ENCODE measurements at places on chromosomes 5 and 9.

GRCh38 chr9:133981958-133982681 is 10.0 kb downstream of the VAV2 start:
- no peak for DNase-seq

DNA sequence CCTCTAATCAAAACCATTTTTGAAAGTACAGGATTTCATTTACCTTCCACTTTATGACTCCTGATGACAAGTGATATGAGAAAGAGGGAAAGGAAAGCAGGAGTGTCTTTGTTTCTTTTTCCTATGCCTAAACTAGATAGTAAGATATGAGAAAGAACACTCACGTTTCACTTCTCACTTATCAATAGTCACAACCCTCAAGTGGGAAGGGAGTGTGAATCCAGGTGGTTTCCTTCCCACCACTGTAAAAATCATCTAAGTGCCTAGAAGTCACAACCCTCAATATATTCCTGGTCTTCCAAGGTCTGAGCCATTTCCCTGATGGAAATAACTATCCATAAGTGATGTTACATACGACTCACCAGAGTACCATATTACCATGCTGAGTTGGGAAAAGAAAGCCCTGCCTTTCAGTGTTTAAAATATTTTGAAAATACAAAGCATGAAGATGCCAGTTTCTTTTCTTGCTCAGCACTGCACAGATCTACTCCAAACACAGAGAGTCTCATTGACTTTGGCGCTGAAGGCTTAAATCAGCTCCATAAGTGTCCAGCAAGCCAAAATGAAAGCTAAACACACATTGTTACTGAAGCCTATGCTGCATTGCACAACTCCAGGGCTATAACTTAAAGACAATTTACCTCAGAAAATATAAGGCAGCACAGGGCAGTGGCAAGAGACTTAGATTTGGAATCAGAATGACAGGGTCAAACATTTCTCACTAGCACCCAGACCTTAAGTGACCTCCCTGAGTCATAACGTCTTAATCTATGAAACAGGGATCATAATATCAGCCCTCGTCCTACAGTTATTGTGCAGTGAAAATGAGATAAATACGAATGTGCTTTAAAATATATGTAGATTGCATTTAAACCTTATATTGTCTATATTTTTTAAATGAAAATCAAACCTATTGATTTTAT is 301.2 kb downstream of the KIAA0825 start:
- no peak for DNase-seq

- DNase-seq: peak; percentile 72
These were observed at the start of gene MZB1 for GRCh38 chr5:139389701-139390638. MZB1 (minus strand) TSS chr5:139389913; CDS start chr5:139389856, 57 bp downstream.

- no peak for DNase-seq
These were observed 11.1 kb downstream of the GRIN1 start for GRCh38 chr9:137149942-137150616.

GRCh38 chr5:180380856-180381255 is 27.7 kb upstream of the GFPT2 start:
- no peak for DNase-seq

DNA sequence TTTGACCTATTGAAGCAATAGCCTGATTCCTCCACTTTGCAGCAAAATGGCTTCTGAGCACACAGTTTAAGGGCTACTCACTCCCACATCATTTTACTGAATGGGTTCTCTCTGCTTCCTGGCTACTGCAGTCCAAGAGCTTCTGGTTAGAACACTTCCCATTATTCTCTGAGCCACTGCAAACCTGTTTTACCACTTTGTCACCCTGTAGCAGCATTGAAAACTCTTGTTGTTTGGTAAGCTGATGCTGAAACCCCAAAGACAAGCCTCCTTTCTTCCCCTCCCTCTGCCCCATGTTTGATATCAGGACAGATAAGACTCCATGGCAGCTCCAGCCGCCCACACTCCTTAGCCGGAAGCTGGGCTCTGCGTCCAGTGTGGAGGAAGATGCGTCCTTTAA is 84.4 kb upstream of the RARS1 start:
- no peak for DNase-seq

DNA sequence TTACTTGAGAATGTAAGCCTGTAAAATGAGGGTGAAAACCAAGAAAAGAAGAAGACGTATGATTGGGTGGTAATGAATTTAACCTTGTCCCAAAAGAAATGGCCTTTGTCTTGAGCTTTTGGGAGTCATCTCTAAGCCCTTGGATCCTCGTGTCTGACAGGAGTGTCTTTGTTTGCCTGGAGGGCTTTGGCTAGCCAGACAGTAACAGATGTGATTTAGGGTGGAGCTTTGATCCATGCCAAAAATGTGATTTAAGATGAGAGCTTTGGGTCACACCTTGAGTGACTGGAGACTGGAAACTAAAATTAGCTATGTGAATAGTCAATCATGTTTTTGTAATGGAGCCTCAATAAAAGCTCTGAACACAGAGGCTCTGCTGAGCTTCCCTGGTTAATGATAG is 25.9 kb upstream of the ZFAND5 start:
- DNase-seq: no peak

- DNase-seq: no peak
These were observed 19.0 kb downstream of the DYNC2I2 start for GRCh38 chr9:128637656-128638055.

- peak; percentile 56 for DNase-seq
These were observed 40.7 kb upstream of the HSD17B4 start for GRCh38 chr5:119411361-119412278.

DNA sequence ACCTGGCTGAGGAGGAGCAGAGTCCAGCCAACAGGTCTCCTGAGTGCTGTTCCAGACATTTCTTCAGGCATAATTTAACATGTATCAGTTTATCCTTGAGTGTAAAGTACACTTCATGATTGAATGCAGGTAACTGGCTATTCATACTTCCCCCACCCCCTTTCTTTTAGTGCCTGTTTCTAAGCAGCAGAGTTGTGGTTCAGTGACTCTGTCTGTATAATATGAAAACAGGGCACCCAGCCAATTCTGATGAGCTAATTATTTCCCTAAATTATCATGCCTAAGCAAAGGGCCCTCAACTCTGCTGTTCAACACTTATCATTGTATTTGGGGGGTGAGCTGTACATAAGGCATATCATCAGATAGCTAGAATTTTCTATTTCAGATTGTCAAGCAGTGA is 51.9 kb upstream of the ZSWIM6 start:
- DNase-seq: no peak

GRCh38 chr5:143629871-143630659 is 181.9 kb upstream of the HMHB1 start:
- DNase-seq: no peak

DNA sequence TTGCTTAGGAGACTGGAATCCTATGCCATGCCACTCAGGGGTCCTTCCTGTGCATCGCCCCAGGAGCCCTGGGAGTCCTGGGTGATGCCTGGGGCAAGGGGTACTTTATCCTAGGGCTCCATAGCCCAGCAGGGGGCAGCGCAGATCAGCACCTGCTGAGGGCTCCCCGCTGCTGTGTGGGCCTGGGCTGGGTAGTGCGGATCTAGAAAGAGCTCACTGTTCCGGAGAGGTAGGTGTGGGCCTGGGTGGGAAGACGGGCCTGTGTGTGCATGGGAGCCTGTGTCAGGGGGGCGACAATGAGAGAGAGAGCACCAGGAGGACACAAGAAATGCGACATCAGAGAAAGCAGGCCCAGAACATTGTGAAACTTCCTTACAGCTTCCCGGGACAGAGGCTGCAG is 11.4 kb upstream of the DAB2IP start:
- no peak for DNase-seq

DNA sequence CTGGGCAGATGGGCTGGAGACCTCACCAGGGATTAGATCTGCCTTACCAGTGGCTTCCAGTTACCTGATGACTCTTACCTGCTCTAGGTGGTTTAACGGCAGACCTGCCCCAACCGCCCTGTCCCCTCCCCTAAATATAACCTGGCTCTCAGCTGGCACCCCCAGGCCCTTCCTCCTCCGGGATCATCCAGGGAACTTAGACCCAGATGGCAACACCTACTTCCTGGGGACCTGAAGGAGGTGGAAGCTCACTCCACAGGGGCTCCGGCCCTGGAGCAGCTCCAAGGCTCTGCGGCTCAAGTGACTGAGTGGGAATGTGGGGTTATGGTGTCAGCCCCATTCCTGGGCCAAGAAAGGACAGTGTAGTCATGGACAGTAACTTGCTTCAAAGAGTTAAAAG is 130.4 kb downstream of the OLFM1 start:
- DNase-seq: no peak

- no peak for DNase-seq
These were observed 16.7 kb downstream of the HMHB1 start for GRCh38 chr5:143828710-143829109.

GRCh38 chr9:33908749-33909148 is 91.8 kb downstream of the UBE2R2 start:
- DNase-seq: no peak

DNA sequence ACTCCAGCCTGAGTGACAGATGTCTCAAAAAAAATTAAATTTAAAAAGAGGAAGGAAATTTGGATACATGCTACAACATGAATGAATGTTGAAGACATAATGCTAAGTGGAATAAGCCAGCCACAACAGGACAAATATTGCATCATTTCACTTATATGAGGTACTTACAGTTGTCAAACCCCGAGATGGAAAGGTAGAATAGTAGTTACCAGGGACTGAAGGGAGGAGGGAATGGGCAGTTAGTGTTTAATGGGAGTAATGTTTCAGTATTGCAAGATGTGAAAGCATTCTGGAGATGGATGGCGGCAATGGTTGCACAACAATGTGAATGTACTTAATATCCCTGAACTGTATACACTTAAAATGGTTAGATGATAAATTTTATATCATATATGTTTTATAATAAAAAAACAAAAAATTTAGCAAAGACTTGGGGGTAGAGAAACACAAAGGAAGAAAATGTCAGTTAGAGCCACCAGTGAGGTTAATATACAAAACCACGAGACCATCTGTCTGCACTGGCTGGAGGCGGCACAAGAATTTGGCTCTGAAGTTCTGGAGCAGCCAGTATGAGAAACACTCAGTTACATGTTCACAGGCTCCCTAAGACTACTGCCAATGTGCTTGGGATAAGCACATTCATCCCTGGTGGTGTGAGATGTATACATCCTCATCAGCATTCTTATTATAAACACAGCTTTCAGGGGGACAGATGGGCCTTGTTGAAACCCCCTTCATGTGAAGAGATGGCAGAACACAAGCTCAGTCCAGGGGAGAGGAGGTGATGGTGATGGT is 37.0 kb upstream of the RPS23 start:
- DNase-seq: no peak

DNA sequence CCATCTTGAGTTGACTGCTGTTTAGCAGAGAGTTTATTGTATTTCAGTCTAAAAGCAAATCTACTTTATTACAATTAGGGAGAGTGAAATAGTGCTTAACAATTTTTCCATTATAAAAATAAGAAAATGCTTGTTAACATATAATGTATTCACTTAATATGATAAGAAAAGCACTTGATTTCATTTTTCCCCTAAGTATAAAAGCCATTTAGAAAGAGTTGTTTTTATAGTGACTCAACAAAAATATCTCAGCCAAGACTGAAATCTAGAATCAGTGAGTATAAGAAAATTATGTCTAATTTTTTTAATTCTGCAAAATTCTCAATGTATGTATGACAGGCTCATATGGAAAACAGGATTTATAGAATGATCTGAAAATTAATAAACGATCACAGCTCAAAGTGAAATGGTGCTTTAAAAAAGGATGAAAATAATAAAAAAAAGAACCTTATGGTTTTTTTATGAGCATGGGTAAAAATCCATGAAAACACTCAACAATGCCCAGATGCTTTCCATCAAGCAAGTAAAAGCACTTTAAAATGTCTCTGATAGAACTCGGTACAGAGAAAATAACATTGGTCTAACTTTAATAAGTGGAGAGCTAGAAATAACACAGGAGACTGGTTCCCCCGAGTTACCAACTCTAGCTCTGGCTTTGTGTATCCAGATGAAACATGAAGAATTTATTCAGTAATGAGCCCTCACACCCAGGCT is 1057.8 kb upstream of the WWC1 start:
- DNase-seq: no peak

DNA sequence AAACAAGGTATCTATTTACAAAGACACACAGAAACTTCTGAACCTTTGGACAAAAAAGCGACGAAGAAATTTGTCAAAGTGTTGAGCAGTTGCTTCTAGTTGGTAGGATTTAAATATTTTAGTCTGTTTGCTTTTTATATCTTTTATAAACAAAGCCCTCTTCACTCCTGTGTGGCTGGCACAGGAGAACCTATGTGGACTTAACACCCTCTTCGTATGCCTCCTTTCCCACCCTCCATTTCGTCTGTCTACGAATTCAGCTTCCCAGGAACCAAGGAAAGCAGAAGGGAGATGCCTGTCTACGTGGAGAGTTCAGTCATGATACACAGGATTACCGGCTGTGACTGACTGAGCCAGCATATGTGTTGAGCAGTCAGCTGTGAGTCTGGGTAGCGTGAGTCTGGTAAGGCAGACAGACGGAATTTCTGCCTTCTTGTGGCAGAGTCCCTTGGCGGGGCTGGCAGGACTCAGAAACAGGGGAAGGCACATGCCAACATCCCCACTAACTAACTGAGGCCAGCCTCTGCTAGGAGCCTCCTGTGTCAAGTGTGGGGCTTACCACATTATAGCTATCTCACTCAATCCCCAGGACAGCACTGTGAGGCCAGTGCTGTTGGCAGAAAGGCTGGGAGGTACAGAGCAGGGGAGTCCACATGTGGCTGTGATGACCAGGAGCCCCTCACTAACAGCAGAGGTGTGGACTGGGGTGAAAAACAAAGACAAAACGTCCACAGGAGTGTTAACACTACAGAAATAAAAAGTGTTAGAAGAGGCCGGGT is 13.9 kb upstream of the ZFP62 start:
- no peak for DNase-seq

DNA sequence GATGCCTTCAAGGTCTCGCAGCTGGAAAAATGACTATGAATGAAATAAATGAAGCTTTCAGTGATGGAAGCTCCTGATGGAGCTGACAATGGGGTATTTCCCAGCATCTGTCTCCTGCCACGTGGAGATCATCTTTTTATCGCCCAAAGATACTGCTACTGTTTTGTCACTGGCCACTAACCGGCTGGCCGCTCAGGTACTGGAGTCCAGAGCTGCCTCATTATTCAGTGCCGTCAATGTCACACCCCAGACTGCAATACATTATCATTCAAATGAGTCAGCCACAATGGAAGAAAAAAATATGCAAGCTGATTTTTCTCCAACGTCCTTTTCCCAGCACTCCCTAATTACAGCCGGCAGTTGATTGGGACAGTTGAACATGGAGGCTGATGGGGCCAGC is 280.4 kb downstream of the ZSWIM6 start:
- no peak for DNase-seq

DNA sequence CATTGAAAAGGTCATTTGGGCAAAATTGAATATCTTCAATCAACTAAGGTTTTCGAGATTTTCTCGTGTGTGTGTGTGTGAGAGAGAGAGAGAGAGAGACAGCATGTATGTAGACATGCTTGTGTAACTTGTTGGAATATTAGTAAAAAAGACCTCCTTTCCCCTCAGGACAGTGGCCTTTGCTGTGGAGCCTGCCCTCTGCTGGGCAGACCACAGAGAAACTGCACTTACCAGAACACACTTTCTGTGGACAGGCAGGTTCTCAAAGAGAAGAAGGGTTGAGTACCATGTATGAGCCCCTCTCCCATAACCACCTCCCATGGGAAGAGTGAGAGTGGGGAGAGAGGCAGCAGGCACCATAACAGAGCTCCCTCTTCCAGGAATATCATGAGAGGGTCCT is 45.6 kb downstream of the CFAP90 start:
- DNase-seq: no peak
